ENCODE measurements at places on chromosomes 3 and 15.
A peak's percentile ranks its signal among the peaks of the same experiment; 100 is the strongest.

GRCh38 chr15:86193716-86194380, 114.2 kb downstream of the AGBL1 start:
- no peak for DNase-seq

- DNase-seq: peak; percentile 18
Measured at GRCh38 chr15:88954431-88955277, 41.5 kb upstream of the MFGE8 start.

DNA sequence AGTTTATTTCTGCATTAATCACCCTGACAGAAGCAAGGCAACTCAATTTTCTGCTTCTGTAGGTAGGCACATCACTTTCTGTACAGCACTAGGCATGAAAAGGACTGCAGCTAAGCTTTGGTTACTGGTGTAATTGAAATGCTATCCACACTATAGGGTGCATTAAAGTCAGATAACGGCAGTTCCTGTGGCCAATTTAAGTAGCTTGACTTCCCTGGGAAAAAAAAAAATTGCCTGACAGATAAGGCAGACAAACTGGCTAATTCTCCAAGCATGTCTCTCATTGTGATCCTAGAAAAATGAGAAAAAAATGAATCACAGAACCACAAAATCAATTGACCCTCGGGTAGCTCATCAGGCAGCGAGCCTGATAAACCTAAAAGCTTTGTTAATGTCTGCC, 151.4 kb downstream of the MEIS2 start:
- DNase-seq: no peak

DNA sequence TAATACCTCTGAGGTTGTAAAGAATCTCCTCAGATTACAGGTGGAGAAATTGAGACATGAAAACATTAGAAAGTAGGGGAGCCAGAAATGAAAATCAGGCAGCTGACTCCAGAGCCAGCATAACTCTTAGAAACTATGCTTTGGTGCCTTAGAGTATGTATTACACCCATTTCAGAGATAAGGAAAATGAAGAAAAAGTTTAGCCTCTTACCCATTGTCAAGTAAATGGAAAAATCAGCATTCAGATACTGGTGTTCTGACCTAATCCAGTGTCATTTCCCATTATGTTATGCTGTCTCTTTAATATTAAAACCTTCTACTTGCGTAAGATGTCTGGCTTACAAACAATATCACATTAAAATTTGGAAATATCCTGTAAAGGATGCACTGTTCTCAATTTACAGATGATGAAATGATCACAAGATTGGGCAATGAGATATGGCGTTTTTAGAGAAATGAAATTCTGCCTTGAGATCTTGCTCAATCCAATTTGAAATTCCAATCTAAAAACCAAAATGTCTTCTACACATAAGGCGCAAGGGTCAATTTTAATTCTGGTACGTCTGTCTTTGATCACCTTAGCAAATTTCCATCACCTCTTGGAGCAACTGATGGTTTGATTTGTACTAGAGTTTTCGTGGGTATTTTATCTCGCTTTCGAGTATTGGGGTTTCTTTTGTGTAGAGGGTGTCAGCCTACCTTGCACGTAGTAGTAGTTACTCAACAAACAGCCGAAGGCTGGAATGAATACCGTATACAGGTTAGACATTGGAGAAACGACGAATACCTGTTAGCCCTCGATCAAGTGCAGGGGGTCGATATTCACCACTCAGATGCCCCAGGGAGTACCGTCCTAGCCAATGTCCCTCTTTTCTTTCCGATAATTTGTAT, 902 bp upstream of the ZCWPW2 start:
- no peak for DNase-seq

DNA sequence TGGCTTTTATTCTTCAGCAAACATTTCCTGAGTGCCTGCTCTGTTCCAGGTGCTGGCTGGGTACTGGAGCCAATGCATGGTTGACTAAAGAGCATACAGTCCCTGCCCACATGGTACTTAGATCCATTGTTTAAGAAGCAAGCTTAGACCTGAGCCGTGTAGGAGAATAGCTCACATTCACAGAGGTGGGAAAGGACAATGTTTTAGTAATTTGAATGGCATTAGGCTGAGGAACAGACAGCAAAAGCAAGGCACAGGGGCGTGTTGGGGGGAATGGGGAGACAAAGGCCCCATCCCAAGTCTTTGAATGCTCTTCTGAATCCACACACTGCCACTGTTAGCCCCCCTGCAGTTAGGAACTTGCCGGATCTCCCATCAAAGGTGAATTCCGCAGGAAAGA, 388.2 kb upstream of the RGMA start:
- no peak for DNase-seq

GRCh38 chr3:148331081-148331846, 366.4 kb upstream of the AGTR1 start:
- DNase-seq: no peak

- DNase-seq: no peak
Measured at GRCh38 chr3:139728414-139728813, 50.6 kb upstream of the NMNAT3 start.

DNA sequence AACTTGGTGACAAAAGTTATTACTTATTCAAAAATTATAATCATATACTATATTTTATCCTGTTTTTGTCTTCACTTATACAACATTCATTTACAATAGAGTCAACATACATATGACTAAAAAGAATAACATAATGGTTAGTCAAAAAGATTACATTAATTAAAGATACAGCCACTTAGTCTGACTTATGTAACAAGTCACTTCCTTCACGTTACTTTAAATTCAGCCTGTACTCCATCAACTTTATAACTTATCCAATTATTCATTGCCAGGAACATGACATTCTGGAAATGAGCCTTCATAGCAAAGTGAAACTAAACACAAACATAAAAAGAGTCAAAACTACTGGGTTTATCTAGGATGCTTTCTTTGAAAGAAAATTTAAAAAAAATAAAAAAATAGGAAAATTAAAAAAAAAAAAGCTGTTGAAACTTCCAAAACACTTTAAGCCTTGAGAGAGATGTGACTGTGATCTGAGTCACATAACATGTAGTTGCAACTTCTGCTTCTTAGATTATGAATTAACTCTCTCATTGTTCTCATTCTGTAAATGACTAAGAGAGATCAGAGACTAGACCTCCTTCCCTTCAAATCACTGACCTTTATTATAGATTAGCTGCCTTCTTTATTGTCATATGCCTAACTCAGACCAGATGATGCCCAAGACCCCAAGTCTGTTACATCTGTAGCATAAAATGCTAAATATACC, 107.8 kb downstream of the MYRIP start:
- DNase-seq: no peak

DNA sequence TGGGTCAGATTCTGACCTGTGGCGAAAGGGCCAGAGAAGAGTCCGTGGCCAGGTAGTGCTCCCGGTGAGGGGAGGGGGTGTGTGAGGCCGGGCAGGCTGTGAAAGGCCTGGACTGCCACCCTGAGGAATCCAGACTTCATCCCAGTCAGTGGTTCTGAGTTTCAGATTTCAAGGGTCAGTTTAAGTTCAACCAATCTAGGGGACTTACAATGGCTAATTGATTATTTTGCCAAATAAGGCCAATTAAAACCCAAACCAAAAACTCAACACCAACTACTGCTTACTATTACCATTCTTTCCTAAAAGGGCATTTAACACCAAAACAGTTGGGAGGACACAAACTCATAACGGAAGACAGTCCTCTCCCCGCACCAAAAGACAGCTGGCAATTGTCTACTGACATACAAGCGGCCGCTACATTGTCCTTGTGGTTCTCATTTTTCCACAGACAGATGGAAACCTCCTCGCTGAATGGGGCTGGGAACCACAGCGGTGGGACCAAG, 30.5 kb downstream of the TMEM44 start:
- no peak for DNase-seq

GRCh38 chr3:100756441-100756840, 47.1 kb downstream of the TFG start:
- no peak for DNase-seq

DNA sequence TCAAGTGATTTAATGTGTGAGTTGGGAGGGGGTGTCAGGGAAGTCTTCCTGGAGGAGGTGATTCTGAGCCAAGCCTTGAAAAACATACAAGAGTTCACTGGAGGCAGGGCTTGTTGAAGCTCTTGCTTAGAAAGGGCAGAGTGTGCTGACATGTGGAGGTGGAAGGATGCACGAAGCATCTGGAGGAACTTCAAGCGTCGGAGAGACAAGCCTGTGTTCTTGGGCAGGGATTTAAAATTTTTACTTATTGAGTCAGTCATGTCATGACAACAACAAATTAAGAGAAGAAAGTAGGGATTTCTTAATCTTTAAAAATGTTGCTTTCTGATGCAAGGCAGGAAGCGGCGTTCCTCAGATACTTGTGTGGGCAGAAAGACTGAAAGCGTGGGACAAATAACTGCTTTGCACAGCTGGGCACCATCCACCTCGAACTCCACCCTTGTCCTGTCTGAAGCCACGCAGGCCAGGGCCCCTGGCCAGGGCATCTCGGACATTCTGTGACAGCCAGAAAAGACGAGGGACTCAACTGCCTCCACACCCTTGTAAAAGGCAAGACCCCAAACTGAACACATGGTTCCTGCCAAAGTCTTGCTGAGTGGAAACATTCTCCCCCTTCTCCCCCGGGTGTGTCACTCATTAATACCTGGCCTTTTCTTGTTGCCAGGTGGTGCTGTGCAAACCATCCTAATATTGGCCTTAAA, 6.9 kb upstream of the IL16 start:
- DNase-seq: peak; percentile 76
